ENCODE measurements at places on chromosomes 5 and 9.
A peak's percentile ranks its signal among the peaks of the same experiment; 100 is the strongest.

DNA sequence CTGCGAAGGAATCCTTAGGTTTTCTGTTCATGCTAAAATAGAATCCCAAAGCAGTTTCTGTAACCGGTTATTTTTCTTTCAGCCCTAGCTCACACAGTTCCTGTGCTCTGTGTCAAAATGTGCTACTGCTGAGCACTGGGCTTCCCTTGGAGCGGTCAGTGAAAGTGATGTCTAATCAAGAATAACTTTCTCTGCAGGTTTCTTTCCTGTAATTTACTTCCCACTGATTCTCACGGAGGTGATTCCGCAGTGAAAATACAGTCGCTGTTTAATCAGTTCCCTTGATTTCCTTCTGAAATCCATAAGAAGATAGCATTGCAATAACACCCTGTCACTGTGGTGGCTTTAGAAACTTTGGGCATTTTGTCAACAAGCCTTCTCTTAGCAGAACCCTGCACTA, 112.0 kb upstream of the ISL1 start:
- no peak for ATAC-seq

DNA sequence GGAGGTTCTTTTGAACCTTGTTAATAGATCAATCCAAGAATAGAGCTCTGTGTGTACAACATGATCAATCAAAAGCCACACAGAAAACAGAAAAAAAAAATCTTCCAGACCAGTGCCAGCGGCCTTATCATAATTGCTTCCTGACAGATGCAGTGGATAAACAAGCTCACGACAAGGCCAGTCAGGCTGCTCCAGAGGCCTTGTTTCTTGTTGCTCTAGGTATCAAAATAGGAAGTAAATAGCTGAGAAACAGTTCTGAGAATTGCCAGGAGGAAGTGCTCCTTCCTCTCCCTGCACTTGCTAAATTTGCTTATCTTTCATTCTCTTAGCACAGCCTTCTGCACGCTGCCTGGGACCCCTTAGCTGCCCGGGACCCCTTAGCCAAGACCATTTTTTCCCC, 199.0 kb upstream of the TARS1 start:
- ATAC-seq, result no peak

GRCh38 chr5:1282131-1282992, 12.5 kb downstream of the TERT start:
- ATAC-seq, result no peak

DNA sequence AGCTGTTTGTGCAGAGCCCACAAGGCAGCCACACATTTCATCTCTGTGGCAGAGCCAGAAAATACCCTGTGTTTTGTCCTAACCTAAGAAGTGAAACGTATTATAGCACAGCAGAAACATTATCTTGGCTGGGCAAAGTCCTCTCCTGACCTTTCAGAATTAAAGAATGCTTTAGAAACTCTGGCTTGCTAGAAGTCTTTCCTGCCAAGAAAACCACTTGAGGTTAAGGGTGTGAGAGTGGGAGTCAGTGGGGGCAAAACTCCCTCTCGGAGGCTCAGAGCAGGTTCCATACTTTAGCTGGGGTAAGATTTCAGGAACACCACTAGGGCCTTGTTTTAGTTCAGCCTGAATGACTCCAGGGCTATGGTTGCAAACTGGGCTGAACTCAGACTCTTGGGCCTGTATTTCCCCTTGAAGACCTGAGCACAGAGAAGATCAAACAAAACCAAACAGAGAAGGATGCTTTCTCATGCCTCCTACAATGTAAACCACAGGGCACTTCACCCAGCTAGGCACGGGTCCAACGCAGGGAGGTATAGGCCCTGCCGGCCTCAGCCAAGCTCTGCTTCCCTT, 48.0 kb downstream of the ZNF366 start:
- ATAC-seq, result no peak

DNA sequence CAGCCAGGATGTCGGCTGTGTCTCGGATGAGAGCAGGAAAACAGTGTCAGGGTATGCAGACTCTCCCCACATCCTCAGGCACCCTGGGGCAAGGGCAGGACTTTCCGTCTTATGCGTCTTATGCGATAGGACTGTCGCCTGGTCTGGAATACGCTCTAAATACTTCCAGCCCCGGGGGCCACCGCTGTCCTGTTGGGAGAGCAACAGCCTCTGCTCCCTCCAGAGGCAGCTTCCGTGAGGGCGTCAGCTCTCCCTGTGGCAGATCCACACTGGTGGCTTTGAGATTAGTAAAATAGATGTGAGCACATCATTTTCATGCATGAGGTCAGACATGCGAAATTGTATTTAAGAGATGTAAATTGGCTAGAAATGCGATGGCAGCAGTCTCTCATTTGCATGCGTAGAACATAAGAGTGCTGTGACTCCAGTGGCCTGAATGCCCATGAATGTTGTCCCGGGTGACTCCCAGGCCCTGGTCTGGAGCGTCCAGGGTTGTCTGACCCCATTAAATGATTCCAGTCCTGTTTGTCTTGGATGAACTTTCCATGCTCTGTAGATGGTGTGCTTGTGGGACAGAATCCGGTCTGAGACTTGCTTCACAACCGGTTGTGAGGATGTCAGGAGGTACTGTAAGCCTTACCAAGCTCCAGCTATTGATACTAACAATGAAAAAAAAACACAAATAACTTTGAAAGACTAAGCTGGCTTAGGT, 228.2 kb downstream of the SYK start:
- no peak for ATAC-seq

DNA sequence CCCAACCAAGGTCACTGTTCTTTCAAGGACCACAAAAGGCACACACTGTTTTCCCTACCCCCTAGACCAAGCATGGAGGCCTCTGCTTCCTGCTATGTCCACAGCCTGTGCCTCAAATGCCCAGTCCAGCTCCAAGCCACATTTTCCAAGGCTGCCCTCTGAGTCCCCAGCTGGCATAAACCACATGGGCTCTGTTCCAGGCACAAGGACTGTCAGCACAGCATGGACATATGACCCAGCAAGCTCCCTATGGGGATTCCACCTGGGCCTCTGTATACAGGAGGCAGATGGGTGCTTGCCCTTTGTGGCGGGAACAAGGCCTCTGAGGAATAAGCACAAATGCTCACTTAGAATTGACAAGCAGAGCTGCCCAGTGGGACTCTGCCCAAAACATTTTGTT, 115.2 kb downstream of the SPOCK1 start:
- no peak for ATAC-seq

GRCh38 chr9:26706223-26706622, 186.4 kb downstream of the CAAP1 start:
- no peak for ATAC-seq

- ATAC-seq, result peak; percentile 50
Observed at GRCh38 chr9:121725008-121725775, 73.8 kb downstream of the DAB2IP start.

GRCh38 chr5:139512786-139513390, 30.3 kb upstream of the STING1 start:
- 0 out of 3 replicates have a peak, but pooled peaks have one; percentile 11 for ATAC-seq

DNA sequence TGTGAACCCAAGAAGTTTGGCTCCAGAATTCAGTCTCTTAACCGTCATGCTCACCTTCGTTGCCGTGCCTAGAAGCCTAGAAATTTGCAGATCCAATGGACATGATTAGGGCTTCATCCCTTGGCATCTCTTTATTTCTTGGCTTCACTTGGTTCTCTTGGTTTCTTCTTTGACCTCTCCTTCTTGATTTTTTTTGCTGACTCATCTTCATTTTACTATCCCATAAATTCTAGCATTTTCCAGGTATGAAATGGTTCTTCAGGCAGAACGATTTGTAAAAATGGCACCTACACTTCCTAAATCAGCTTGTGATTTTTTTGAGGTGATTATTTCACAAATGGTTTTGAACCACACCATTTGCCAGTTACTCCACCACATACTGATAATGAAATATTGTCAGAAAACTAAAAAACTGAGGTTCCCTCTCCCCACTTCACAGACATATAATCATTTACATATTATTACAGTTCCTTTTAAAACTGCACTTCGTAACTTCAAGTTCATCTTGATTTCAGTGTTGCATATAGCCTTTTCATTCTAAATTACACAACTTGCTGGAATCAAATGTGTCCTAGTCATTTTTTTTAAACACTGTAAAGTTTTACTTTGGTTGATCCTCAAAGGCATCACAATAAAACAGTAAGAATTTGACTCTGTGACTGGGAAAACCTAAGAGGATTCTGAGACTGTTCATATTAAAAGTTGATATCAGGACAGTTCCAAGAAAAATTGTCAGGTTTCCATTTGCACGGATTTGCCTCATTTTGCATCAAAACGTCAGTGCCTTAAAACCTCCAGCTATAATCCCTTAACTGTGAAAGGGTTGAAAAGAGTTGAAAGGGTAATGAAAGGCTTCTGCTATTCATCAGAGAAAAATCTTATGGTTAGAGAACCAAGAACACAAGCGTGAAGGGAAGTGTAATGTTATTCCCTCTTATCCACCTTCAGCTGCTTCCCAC, 8.9 kb upstream of the NREP start:
- no peak for ATAC-seq

- no peak for ATAC-seq
Observed at GRCh38 chr9:88322906-88323566, 65.2 kb upstream of the SPIN1 start.

- ATAC-seq, result no peak
Observed at GRCh38 chr5:32771037-32771436, 59.9 kb downstream of the NPR3 start.

DNA sequence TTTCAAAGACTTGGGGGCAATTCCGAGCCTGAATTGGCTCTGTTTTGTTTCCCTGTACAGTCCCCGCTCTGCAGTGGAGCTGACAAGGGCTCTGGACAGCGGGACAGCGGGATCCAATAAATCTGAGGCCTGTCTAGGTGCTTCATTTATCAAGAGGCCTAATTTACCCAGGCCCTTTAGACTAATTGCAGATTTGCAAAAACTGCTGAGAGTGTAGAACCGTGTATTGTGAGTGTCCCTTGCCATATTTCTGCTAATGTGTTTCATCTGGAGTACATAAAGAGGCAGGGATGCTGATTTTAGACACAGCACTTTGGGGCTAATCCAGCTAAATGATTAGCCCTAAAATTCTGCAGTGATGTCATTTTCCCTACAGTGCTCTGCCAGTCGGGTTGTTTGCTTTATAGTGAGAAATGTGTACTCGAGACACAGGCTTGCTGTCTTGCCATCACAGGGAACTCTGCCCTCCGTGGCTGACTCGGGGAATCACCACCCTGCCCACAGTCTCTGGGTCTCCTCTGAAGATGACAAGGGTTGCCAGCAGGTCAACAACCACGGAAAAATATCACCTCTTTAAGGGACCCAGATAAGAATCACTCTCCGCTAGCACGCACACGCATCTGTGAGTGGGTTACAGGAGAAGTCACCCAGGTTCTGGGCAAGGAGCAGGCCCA, 592.0 kb downstream of the BNC2 start:
- ATAC-seq, result peak; percentile 33

GRCh38 chr9:137387114-137387890, 35.7 kb downstream of the EXD3 start:
- no peak for ATAC-seq

DNA sequence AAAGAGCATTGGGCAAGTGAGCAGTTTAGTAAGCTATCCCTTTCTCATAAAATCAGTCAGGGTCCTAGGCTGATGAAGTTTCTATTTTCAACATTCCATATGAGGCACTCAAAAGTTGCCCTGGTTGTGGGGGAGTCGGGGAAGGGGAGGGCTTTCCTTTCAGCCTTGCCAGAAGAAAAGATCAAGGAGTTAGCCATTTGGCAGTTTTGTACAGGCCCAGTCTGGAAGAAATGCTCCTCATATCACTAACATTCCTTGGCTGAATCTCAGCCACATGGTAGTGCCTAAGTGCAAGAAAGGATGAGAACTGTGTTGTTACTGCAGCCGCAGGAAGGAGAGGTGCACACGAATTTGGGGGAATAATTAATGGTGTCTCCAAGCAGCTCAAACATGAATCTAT, 60.8 kb downstream of the ZNF474 start:
- no peak for ATAC-seq

- no peak for ATAC-seq
Observed at GRCh38 chr5:151255621-151256286, 2.8 kb downstream of the GM2A start.

DNA sequence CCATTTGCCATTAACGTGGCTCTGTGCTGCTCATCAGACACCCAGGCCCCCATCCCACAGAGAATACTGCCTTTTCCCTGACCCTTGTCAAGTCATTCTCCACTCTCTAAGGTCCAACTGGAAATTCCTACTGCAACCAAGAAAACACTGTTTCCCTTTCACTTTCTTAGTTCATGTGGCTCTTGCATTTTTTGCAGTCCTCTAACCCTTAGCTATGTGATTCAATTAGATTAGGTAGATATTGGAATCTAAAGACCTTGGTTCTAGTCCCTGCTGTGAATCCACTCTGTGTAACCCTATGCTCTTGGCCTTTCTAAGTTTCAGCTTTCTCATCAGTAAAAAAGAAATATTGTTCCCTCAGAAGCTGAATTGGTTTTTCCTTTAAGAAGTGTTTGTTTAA, 649.4 kb downstream of the CCDC171 start:
- ATAC-seq, result 0 out of 3 replicates have a peak, but pooled peaks have one; percentile 4

GRCh38 chr5:87649455-87649854, 236.7 kb upstream of the CCNH start:
- ATAC-seq, result no peak

GRCh38 chr5:39500551-39501175, 75.9 kb upstream of the DAB2 start:
- ATAC-seq, result no peak

- no peak for ATAC-seq
Observed at GRCh38 chr9:135145312-135145711, 57.8 kb downstream of the OLFM1 start.

DNA sequence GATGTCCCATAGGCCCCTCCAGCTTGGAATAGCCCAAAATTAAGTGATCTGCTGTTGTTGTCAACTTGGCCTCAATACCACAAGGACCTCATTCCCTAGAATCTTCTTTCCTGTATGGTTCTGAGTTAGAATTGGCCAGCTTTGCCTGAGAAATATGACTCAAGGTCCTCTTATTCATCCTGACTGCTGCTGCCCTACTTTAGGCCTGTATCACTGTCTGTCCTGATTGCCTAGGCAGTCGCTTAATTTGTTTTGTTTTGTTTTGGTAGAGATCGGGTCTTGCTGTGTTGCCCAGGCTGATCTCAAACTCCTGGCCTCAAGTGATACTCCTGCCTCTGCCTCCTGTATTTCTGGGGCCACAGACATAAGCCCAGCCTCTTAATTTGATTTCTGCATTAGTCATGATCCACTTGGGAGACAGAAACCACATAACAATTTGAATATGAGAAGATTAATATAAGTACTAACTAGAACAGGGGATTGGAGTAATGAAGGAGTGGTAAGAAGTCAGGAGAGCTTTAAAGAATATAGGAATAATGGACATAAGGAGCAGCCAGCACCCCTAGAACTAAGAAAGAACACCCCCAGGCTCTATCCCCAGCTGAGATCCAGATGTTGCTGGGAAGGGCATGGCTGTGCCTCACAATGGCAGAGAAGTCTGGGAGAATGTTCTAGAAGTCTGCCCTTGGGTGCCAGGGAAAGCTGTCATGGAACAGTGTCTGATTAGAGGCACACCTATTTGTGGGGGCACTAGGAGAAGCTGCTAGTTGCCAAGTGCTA, 4.6 kb downstream of the TEX53 start:
- ATAC-seq, result peak; percentile 65

- no peak for ATAC-seq
Observed at GRCh38 chr5:156328766-156329165, 1.8 kb downstream of the SGCD start.

All from SK-N-SH treated with all-trans-retinoic acid at 6 μM for 48 hours (cell line).